ENCODE measurements at places on chromosomes 6 and 20.

- no peak for DNase-seq
These were observed 74.3 kb upstream of the PHACTR2 start for GRCh38 chr6:143603455-143603854.

DNA sequence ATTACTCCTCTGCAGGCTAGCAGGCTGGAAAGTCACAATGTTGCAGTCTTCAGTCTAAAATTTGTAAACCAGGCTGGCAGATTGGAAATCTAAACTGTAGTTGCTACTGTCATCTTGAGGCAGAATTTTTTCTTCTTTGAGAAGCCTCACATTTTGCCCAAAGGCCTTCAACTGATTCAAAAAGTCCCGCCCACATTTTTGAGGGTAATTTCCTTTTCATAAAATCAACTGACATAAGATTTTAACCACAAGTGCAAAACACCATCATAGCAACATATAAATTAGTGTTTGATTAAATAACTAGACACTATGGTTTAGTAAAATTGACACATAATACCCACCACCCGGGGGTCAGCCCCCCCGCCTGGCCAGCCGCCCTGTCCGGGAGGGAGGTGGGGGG lies 28.4 kb downstream of the HLA-C start:
- no peak for DNase-seq

GRCh38 chr6:32844839-32845383 lies 1.1 kb upstream of the PSMB8 start:
- DNase-seq = no peak

DNA sequence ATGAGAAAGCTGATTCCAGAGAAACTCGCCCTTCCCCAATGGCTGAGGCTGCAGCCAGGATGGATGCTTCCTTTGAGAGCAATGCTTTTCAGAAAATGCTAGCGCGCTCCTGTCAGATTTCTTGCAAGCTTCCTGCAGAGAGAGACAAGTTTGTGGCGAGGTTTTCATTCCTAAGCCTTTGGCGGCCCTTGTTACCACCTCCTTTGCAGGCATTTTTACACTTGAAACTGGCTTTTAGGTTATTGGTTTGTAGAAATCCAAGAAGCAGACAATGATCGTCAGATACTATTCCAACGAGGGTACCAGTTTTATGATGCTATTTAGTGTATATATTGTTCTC lies 1.1 kb downstream of the FNDC1 start:
- no peak for DNase-seq

GRCh38 chr6:149337320-149337719 lies 19.8 kb downstream of the TAB2 start:
- no peak for DNase-seq

DNA sequence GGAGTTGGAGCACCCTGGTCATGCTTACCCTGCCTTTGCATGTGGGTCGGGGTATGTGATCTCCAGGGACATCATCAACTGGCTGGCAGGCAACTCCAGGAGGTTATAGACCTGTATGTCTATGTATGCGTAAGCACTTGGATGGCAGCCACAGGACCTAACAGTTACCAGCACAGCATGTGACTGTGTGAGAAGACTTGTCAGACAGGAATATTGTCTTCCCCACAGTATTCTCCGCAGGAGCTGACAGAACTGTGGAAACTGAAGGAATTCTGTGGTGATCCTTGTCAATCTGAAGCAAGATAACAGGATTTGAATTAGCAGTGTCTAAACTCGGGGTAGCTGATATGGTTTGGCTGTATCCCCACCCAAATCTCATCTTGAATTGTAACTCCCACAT lies 59.2 kb downstream of the TMEM244 start:
- no peak for DNase-seq

GRCh38 chr6:17336425-17336824 lies 55.3 kb downstream of the RBM24 start:
- no peak for DNase-seq

DNA sequence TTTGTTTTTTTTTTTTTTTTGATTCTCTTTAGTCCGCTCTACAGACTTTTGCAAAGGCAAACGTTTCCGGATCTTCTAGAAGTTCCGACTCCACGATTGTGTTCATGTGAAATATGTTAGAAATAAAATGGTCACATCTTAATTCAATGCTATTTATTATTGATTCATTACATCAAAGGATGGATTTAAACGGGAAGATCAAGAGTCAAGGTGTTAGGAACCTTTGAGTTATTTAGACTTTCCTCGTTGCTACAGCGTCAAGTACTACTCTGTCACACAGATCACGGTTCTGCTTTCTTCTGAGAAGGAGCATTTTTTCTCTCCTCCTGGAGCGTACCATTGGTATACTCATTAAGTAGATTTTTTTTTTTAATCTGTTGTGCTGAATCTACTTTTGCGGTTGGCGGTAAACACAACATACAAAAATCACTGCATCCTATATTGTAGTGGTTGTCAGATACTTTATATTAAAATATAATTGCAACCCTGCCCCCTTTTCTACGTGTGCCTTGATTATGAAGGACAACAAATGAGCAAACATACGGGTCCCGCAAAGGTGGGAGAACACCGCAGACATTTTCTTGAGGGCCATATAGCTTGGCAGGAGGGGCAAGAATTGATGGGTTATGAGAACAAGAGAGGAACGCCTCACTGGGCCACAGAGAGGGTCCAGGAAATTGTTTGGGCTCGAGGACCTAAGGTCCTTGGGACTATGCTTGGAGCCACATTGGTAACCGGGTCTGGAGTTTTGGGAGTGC lies 17.5 kb downstream of the HMGN4 start:
- DNase-seq = no peak

GRCh38 chr20:45507011-45507820 lies 8.2 kb downstream of the SPINT3 start:
- DNase-seq = no peak

- no peak for DNase-seq
These were observed 729.7 kb downstream of the RFPL4B start for GRCh38 chr6:113076816-113077215.

- no peak for DNase-seq
These were observed 192.7 kb downstream of the UTRN start for GRCh38 chr6:144477856-144478255.

- no peak for DNase-seq
These were observed 84.2 kb upstream of the CNKSR3 start for GRCh38 chr6:154594496-154595198.

GRCh38 chr6:6801005-6801335 lies 212.4 kb downstream of the LY86 start:
- DNase-seq = no peak

DNA sequence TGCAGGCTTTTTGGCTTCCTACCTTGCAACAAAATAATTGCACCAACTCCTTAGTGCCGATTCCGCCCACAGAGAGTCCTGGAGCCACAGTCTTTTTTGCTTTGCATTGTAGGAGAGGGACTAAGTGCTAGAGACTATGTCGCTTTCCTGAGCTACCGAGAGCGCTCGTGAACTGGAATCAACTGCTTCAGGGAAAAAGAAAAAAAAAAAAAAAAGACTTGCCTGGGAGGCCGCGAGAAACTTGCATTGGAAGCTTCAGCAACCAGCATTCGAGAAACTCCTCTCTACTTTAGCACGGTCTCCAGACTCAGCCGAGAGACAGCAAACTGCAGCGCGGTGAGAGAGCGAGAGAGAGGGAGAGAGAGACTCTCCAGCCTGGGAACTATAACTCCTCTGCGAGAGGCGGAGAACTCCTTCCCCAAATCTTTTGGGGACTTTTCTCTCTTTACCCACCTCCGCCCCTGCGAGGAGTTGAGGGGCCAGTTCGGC lies 420 bp downstream of the SOX4 start:
- DNase-seq = no peak

- DNase-seq = no peak
These were observed 211.0 kb upstream of the RIMS1 start for GRCh38 chr6:71675386-71675785.

- no peak for DNase-seq
These were observed 17.5 kb upstream of the MRGBP start for GRCh38 chr20:62778601-62779416.

DNA sequence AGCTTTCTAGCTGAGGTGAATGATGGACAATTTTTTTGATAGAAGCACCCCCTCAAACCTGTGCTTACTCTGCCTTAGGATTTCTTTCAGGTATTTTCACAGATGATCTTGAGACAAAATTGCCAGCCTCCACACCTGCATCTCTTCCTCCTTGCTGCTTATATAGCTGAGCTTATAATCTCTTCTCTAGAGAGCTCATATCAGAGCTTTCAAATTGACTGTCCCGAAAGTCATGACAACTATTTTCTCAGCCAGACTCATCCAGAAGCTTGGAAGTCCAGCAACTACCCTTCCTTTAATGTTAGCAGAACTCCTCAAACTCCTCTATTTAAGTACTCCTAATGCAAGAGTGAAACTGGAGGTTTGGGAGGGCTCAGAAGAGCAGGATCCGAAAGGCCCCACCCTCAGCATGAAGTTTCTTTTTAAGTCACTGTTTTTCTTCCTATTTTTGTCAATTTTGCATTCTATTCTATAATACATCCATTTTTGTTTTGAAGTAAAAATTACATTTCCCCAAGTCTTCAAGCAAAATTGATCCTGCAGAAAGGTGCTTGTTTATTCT lies 12.7 kb downstream of the CGA start:
- no peak for DNase-seq

DNA sequence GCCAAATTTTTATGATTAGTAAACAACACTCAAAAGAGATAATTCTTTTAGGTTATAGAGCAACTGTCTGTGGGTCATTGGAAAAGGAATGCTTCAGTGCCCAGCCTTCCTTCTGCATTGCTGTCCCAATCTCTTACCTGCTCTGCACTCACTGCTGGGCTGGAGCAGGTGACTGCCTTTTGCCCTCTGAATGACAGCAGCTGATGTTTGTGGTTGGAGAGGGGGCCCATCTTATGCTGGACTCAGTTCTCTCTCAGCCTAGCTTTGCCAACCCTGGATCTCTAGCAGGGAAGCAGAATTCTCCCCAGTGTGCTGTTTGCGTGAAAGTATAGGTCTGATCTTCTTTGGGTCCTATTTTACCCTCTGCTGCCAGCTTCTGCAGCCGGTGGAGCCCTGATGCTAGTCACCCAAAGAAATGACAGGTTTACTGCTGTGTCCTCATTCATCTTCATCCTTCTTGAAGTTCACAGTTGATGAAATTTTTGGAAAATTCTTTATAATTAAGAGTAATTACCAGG lies 193.5 kb downstream of the ARID1B start:
- DNase-seq = no peak

DNA sequence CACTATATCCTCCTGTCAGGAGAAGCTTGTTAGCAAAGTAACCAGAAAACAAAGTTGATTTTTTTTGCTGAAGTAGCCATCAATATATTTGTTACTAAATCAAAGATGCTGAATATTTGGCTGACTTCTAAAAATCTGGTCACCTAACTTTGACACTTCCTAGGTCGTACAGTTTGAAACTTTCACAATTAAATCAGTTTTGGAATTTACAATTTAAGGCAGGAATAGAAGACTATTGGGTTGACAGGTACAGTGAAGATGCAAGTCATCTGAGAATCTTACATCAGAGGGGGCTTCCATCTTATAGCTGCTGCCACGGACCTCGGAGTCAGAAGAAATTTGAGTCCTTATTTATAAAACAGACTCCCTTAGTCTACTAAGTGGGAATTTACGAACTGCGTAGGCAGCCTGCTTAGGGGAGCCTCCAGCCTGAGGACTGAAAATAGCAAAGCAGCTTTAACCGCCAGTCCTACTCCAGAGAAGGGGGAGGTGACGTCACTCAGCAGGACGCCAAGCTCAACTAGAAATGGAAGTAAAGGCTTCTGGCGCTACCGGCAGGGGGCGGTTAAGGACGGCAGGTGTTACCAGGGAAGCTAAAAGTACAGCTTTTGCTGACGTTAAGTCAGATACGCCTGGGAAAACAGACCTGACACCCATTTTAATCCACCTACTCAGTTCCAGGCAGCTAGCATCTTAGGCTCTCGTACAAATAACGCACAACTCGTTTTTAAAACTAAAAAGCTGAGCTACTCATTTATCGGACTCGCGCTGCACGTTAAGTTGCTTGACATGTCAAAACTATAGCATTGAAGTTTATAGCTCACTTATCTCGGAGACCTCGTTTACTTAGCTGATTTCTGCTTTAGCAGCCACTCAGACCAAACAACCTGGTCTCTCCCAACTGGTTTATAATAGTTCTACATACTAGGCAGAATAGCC lies 61.1 kb upstream of the HFE start:
- DNase-seq = peak; percentile 84

DNA sequence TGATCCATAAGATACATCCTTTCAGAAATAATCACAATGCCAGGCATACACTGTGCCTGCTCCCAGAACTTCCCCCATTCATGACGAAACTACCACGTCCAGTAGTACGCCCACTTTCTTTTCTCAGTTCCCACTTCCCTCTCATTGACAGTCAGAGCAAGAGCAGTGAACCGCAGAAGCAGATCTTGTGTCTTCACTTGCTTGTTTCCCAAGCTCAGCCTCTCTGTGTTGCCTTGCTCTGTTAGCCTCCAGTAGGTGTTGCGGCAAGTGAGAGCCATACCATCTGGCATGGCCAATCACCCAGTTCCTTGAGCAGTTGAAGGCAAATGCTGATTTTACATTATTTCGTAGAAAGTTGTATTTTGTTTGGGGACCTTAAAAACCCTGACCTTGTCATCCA lies 11.7 kb downstream of the UST start:
- DNase-seq = no peak

DNA sequence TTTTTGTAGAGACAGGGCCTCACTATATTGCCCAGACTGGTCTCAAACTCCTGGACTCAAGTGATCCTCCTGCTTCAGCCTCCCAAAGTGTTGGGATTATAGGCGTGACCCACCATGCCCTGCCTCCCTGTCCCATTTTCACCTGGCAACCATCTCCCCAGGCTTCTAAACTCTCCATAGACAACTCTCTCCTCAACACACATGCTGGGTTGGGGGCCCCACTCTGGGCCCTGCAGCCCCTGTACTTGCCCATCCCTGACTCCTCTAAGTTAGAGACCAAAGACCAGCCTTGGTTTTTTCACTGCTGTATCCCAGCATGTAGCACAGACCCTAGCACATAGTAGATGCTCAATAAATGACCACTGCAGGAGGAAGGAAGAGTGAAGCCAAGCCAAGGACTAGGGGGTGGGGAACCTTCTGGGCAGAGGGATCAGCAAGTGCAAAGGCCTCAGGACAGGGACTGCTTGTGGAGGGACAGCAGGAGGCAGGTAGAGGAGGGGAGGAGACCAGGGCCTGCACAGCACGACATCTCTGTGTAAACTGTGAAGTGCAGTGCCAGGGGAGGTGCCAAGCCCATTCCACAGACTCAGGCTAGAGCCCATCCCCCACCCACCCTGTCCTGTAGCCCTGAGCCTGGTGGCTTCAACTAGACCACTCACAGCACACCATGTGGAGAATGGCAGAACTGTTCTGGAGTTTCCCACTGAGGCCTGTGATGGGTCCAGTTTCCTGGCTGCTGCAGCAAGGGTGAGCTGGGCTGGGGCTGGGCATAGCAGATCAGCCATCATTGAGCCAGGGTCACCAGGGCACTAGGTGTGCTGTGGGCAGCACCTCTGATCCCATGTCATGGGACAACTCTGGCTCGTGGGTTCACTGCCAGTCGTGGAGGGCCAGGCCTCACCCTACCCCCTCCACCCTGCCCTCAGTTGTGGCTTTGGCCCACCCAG lies 3.4 kb upstream of the SRC start:
- DNase-seq = no peak

GRCh38 chr6:28656715-28657114 lies 131.0 kb downstream of the GPX5 start:
- no peak for DNase-seq

GRCh38 chr6:170038251-170038650 lies 252.6 kb downstream of the DLL1 start:
- no peak for DNase-seq

GRCh38 chr6:44576132-44576631 lies 188.7 kb downstream of the CDC5L start:
- DNase-seq = no peak

- DNase-seq = no peak
These were observed 264.5 kb upstream of the BMP2 start for GRCh38 chr20:6502999-6503398.

GRCh38 chr6:20691185-20691584 lies 156.9 kb downstream of the CDKAL1 start:
- no peak for DNase-seq
